ENCODE measurements at places on chromosomes 1 and 21. TPM values are rescaled to one million over a fixed set of nuclear protein-coding genes. Genes with fewer than 3 reads are reported as not detected.

- ATAC-seq = no peak
Measured at GRCh38 chr1:226790545-226791181, 51.6 kb upstream of the ITPKB start.

GRCh38 chr21:15094706-15095105, 29.9 kb upstream of the NRIP1 start:
- ATAC-seq = no peak

- no peak for ATAC-seq
Measured at GRCh38 chr1:232140419-232141166, 489.3 kb downstream of the SIPA1L2 start.

- ATAC-seq = no peak
Measured at GRCh38 chr1:245217853-245218608, 63.2 kb downstream of the KIF26B start.

DNA sequence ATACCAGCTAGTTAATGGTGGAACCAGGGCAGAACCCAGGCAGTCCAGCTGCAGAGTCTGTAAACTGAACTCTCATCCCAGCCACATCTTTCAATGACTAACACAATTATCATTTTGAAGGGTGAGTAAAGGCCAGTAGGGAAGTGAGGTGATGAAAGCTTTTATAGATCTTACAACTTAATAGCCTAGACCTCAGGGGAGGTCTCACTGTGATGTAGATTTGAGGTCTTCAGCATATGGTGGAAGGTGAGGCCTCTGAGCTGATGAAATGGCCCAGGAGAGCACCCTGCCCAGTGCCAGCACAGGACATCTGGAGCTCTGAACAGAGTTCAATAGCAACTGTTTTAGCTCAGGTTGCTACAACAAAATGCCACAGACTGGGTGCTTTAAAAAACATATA, 44.8 kb upstream of the POU2F1 start:
- ATAC-seq = no peak

GRCh38 chr1:216325946-216326345, 97.3 kb downstream of the USH2A start:
- ATAC-seq = no peak

DNA sequence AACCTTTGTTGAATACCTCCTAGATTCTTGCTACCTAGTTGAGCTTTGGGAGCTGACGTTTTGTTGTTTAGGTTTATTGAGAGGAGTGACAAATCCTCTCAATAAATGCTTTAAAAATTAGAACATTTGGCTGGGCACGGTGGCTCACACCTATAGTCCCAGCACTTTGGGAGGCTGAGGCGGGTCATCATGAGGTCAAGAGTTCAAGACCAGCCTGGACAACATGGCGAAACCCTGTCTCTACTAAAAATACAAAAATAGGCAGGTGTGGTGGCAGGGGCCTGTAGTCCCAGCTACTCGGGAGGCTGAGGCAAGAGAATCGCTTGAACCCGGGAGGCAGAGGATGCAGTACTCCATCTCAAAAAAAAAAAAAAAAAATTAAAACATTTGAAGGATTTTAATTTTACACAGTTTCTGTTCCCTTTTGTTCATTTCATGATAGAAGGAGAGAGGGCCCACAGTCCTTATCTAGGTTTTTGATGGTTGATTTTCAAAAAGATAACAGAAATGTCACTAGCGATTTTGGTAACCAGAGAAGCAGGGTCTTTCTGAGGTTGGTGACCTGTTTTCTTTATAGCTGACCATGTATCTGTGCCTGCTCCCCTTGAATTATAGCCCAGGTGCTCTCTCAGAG, 44.2 kb upstream of the PIGV start:
- no peak for ATAC-seq

DNA sequence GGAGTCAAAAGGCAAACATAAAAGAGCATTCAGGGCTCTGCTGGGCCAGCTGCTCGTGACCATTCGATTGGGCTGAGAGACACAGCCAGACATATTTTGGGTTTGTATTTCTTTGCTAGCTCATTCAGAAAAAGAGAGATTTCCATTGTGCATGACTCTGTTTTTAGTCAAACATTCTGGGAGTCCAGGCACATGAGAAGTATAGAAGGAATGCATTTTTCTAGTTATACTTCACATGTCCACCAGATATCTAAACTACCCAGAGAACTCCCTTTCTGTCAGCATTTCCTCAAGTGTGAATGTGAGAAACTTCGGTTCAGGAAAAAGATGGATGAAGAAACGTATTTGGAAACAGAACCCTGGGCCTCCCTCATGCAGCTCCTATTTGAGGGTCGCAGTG, 6.3 kb upstream of the KCNE1 start:
- no peak for ATAC-seq

DNA sequence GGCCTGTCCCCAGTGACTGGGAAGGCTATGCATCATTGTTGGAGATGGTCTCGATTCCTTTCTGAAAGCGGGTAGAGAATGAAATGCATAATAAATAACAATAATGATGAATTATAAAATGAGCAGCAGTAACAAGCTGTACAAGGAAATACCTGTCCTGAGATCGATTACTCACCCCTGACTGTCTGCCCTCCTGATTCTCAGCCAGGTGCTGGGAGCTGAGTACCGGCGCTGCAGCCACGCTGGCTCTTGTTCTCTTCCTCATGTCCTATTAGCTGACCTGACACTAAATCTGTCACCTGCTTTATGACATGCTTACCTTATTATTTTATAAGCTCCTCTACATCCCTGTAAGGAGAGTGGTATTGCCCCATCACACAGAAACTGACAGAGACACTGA, 3.4 kb downstream of the AGPAT3 start:
- ATAC-seq = peak; percentile 66

The LAMC2 gene
- total RNA-seq = 15.9 TPM

The TRIM62 gene
- 3.9 TPM for total RNA-seq

The OVAAL gene
- not detected for total RNA-seq

DNA sequence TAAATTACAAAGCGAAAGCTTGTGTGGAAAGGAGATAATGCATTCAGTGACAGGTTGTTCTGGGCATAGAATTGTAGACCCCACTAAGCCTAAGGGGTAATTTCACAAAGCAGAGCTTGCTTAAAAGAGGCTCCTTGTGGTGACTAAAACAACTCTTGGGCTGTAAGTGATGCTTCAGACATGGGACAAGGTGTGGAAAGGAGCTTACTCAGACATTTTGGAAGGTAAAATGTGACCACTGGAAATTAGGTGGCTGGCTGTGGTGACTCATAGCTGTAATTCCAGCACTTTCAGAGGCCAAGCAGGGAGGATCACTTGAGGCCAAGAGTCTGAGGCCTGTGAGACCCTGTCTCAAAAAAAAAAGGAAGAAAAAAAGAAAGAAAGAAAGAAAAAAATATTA, 51.1 kb upstream of the LRRC8C start:
- no peak for ATAC-seq

GRCh38 chr1:216785737-216786136, 62.5 kb upstream of the ESRRG start:
- no peak for ATAC-seq

- no peak for ATAC-seq
Measured at GRCh38 chr21:18350216-18350615, 53.4 kb downstream of the TMPRSS15 start.

DNA sequence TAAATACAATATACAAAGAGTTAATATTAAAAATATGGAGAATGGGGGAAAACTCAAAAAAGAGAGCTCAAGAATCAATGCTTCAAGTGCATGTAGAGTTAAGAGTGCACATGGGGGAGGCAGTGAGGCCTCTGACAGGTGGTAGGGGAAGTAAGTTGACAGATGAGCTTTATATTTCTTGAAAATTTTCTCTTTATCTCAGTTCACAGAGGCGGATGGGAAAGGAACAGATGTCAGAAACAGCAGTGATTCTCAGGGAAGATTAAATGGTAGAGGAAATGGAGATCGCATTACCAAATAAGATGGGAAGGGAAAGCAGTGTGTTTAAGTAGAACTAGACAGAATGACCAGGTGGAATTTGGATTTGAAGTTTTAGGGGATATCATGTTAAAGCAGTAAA, 200.1 kb upstream of the C1orf105 start:
- no peak for ATAC-seq

DNA sequence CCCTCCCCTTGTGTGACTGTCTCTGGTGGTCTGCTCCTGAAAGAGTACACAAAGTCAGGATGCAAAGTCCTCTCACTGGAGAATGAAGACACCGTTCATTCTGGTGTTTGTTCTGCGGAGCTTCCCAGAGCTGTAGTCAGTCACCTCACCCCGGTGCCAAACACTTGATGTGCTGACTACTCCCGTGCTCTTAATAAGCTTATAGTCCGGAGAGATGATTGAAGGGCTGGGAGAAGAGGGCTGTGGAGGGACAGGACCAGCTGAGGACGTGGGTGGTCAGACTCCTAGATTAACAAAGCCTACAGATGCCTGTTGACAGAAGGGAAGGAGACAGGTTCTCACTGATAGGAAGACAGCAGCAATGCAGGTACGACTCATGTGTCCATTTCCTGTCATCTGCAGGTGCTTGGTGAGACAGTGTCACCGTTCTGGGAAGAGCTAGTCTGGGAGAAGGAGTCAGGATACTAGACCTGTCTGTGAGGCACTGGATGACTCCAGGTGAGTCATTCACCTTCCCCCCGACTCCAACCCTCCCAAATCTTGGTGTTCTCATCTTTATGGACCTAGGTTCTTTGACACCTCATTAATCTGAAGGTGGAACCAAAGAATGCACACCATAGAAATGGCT, 40.4 kb upstream of the LRRN2 start:
- peak; percentile 22 for ATAC-seq

DNA sequence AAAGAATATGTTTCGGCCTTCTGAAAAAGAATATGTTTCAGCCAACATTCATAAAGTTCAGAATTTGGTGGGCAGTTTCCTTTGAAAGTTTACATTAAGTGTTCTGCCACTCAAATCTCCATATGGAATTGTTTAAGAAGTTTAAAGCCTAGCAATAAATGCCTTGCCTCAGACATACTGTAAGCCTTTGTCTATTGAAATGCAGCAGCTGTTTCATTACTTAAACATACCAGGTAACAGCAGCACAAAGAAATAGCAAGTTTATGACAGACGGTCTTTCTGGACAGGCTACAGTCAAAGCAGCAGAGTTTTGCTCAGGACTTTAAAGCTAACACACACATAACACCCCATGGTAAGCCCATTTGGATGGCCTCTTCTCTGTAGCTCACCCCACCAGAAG, 38.5 kb upstream of the C1orf105 start:
- ATAC-seq = no peak

- peak; percentile 61 for ATAC-seq
Measured at GRCh38 chr1:86774305-86775295, 70.2 kb downstream of the SH3GLB1 start.

- peak; percentile 37 for ATAC-seq
Measured at GRCh38 chr1:160032165-160032820, 503 bp upstream of the PIGM start.
